ENCODE measurements at places on chromosomes 12 and 14. TPM values are rescaled to one million over a fixed set of nuclear protein-coding genes. Genes with fewer than 3 reads are reported as not detected.
A peak's percentile ranks its signal among the peaks of the same experiment; 100 is the strongest.

Gene DBX2
- not detected for total RNA-seq

Gene SMCO2
- not detected for total RNA-seq

Gene LGMN
- 2.3 TPM for total RNA-seq

Gene DHRS4L2
- total RNA-seq: 24.3 TPM

Gene OAS3
- 22.2 TPM for total RNA-seq

Gene FSCB
- total RNA-seq: not detected

Gene SSTR1
- total RNA-seq: not detected

Gene DDX55
- 51.7 TPM for total RNA-seq

- no peaks in the 10 kb centered on the region for H3K4me1 ChIP-seq
- no peaks in the 10 kb centered on the region for H3K36me3 ChIP-seq
- no peak overlapping the region for H3K27ac ChIP-seq
- no peak for DNase-seq
- H3K27me3 ChIP-seq: peaks cover 2% of the 10 kb centered on the region
- no peak overlapping the region for H3K4me3 ChIP-seq
These were observed 45.7 kb upstream of the RFLNA start for GRCh38 chr12:124248941-124249825.

DNA sequence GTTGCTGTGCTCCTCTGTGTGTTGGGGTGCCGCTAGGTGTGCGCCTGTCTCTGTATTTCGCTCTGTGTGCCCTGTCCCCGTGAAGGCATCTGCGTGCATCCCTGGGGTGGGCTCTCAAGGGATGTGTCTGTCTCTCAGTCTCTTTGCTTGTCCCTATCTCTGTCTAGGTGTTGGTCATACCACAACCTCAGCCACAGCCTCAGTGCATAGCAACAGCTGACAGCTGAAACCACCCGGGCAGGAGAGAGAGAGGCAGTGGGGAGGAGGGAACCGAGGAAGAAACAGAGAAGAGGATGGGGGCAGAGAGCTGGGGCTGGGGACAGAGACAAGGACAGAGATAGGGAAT, 953 bp upstream of the NXPH4 start:
- H3K27ac ChIP-seq: no peak overlapping the region

- no peak overlapping the region for H3K4me3 ChIP-seq
- no peak for DNase-seq
- no peaks in the 10 kb centered on the region for H3K4me1 ChIP-seq
- H3K27ac ChIP-seq: no peak overlapping the region
These were observed 220.1 kb downstream of the SOX5 start for GRCh38 chr12:23729359-23729758.

DNA sequence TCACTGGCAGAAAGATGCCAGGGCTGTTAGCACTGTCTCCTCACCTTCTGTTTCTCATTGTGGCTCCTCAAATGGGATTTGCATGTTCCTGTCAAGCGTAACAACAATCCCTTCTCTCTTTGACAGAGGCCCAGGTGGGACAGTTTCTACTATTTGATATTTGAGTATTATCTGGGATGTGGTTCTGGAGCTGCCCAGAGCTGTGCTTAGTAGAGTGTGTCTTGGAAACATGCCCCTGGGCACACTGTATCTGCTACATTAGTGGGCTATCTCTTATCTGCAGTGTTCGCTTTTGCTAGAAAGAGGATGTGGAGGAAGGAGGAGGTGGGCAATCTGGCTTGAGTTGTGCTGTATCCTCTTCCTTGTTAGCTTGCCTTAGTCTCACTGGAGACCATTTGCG, 3.8 kb upstream of the ACADS start:
- no peak overlapping the region for H3K27ac ChIP-seq

- H3K4me3 ChIP-seq: peak overlapping the region; percentile 96
- peak overlapping the region; percentile 89 for H3K27ac ChIP-seq
- H3K36me3 ChIP-seq: no peaks in the 10 kb centered on the region
- peaks cover 32% of the 10 kb centered on the region for H3K4me1 ChIP-seq
- peak; percentile 51 for DNase-seq
- H3K27me3 ChIP-seq: no peaks in the 10 kb centered on the region
These were observed 366 bp downstream of the LPCAT3 start for GRCh38 chr12:7017870-7018349.

- H3K4me1 ChIP-seq: no peaks in the 10 kb centered on the region
- H3K27ac ChIP-seq: no peak overlapping the region
- no peak overlapping the region for H3K4me3 ChIP-seq
- H3K27me3 ChIP-seq: no peaks in the 10 kb centered on the region
- no peaks in the 10 kb centered on the region for H3K36me3 ChIP-seq
These were observed 501.2 kb downstream of the GALC start for GRCh38 chr14:87491816-87492215.

DNA sequence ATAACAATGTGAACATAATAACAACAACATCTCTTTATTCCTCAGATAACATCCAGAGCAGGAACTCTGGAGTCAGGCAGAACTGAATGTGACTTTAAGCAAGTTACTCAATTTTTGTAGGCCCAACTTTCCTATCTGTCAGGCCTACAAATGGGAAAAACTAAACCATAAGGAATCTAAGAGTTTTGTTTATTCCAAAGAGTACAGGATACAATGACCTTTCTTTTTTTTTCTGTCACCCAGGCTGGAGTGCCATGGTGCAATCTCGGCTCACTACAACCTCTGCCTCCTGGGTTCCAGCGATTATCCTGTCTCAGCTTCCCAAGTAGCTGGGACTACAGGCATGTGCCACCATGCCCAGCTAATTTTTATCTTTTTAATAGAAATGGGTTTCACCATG, 9.4 kb downstream of the LPCAT3 start:
- peaks cover 16% of the 10 kb centered on the region for H3K36me3 ChIP-seq
- no peak overlapping the region for H3K4me3 ChIP-seq
- no peak overlapping the region for H3K27ac ChIP-seq
- H3K4me1 ChIP-seq: peaks cover 17% of the 10 kb centered on the region

GRCh38 chr12:118842866-118843265, 138.5 kb upstream of the SRRM4 start:
- DNase-seq: no peak
- H3K36me3 ChIP-seq: no peaks in the 10 kb centered on the region
- H3K4me1 ChIP-seq: no peaks in the 10 kb centered on the region

GRCh38 chr12:124024776-124025175, 51.8 kb downstream of the ZNF664 start:
- H3K36me3 ChIP-seq: no peaks in the 10 kb centered on the region
- H3K27ac ChIP-seq: no peak overlapping the region
- H3K4me3 ChIP-seq: no peak overlapping the region
- no peak for DNase-seq

DNA sequence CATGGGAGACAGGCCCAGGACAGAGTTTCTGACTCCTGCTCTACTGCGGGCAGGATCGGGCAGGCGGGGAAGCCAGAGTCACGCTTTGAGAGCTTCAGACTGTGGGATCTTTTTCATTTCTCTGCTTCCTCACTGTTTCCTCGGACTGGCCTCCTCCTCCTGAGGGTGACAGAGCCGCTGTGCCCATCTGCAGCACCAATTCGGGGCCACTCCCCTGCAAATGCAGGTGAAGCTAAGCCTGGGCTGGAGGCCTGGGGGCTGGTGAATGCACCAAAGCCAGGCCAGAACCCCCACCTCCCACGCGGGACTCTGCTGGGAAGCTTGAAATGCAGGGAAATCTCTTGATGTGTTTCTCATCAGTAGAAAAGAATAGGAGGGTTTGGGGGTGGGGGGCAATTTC, 77.5 kb downstream of the FOXN3 start:
- H3K27me3 ChIP-seq: no peaks in the 10 kb centered on the region
- H3K27ac ChIP-seq: peak overlapping the region; percentile 62
- H3K36me3 ChIP-seq: peaks cover 18% of the 10 kb centered on the region
- H3K4me1 ChIP-seq: peaks cover 54% of the 10 kb centered on the region

Data from activated CD8-positive, alpha-beta T cell treated with anti-CD3 and anti-CD28 coated beads for 36 hours (primary cell).